CD8-positive, alpha-beta memory T cell (primary cell): ENCODE measurements at places on chromosomes 11 and 22. TPM values are rescaled to one million over a fixed set of nuclear protein-coding genes. Genes with fewer than 3 reads are reported as not detected.

MS4A13 gene
- not detected for total RNA-seq

PVALB gene
- total RNA-seq, result not detected

DNA sequence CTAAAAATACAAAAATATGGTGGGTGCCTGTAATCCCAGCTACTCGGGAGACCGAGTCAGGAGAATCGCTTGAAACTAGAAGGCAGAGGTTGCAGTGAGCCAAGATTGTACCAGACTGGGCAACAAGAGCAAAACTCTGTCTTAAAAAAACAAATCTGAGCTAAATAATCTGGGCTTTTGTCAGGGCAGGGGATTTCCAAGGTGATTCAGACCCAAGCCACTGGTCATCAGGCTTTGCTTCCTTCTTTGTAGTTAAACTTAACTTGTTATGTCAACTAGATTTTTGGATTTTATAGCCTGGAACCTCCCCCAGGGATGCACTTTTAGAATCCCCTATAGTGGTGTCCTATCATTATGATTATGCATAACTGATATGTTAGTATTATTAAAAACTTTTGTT lies 27.0 kb upstream of the SLC22A8 start:
- H3K36me3 ChIP-seq, result no peaks in the 10 kb centered on the region
- no peaks in the 10 kb centered on the region for H3K27me3 ChIP-seq
- DNase-seq, result no peak
- H3K4me3 ChIP-seq, result no peak overlapping the region
- no peaks in the 10 kb centered on the region for H3K4me1 ChIP-seq

DNA sequence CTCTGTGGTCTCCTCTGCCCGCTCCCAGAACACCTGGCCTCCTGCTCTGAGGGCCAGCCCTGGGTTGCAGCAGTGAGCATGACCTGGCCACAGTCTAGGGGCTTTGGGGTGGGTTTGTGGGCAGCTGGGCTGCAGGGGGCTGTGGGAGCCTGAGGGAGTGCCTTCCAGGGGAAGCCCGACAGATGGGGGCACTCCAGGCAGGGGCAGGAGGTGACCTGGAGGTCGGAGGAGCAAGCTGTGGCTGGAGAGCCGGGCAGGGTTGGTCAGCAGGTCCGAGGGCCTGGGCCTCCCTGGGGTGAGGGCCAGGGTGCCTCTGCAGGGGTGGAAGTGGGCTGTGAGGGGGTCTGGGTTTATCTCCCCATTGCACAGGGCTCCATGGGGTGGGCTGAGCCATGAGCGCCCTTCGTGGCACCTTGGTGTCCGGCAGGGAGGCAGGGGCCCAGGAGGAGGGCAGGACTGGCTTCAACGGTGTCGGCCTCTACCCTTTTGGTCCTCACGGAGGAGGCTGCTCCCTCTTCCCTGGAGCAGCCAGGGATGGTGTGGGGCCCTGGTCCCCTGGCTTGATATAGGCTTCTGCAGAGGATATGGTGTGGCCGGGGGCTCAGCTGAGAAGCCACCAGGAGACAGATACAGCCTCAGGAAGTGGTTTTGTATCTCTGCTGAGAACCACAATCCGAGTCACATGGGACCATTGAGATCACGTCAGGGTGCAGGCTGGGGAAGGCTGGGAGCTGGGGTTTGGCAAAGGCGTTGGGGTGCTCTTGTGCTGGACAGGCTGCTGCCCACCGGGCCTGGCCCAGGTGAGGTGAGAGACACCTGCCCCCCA lies 22.3 kb downstream of the KCNQ1 start:
- no peaks in the 10 kb centered on the region for H3K36me3 ChIP-seq
- no peaks in the 10 kb centered on the region for H3K27me3 ChIP-seq
- DNase-seq, result peak; percentile 31
- H3K4me1 ChIP-seq, result peaks cover 52% of the 10 kb centered on the region
- H3K4me3 ChIP-seq, result peak overlapping the region; percentile 53

GRCh38 chr11:119907122-119907851 lies 178.3 kb upstream of the NECTIN1 start:
- no peaks in the 10 kb centered on the region for H3K36me3 ChIP-seq
- H3K4me1 ChIP-seq, result no peaks in the 10 kb centered on the region
- H3K27ac ChIP-seq, result no peak overlapping the region
- no peaks in the 10 kb centered on the region for H3K27me3 ChIP-seq

DNA sequence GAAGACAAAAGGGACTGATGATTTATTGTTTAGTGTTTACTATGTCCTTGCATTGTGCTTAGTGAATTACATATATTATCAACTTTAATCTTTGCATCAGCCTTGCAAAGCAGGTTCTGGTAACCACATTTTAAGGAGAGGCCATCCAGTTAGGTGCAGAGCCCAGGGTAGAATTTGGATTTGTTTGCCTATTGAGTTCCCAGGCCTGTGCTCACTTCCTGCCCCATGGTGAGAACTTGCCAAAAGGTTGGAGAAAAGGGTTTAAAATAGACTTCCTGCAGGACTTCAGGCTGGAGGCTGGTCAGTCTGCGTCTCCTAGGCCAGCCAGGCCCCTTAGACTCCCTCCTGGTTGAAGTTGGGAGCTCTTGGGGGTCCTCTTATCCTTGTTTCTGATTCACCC lies 72.1 kb downstream of the ATXN10 start:
- DNase-seq, result no peak
- H3K27ac ChIP-seq, result no peak overlapping the region
- H3K4me3 ChIP-seq, result no peak overlapping the region
- no peaks in the 10 kb centered on the region for H3K4me1 ChIP-seq
- no peaks in the 10 kb centered on the region for H3K27me3 ChIP-seq
- peaks cover 24% of the 10 kb centered on the region for H3K36me3 ChIP-seq

- no peaks in the 10 kb centered on the region for H3K36me3 ChIP-seq
- H3K4me3 ChIP-seq, result no peak overlapping the region
- H3K4me1 ChIP-seq, result no peaks in the 10 kb centered on the region
Observed at GRCh38 chr22:25235547-25236290, 16.3 kb downstream of the CRYBB2 start.

ABCC8 gene
- not detected for total RNA-seq

- no peak for DNase-seq
- no peaks in the 10 kb centered on the region for H3K36me3 ChIP-seq
- H3K27ac ChIP-seq, result no peak overlapping the region
- no peaks in the 10 kb centered on the region for H3K27me3 ChIP-seq
Observed at GRCh38 chr11:45158210-45158731, 11.8 kb downstream of the PRDM11 start.

MS4A8 gene
- total RNA-seq, result not detected

- DNase-seq, result no peak
- H3K4me3 ChIP-seq, result no peak overlapping the region
- H3K4me1 ChIP-seq, result peaks cover 19% of the 10 kb centered on the region
- H3K36me3 ChIP-seq, result peaks cover 5% of the 10 kb centered on the region
- no peak overlapping the region for H3K27ac ChIP-seq
Observed at GRCh38 chr22:50578776-50579310, 616 bp upstream of the CPT1B start.

DNA sequence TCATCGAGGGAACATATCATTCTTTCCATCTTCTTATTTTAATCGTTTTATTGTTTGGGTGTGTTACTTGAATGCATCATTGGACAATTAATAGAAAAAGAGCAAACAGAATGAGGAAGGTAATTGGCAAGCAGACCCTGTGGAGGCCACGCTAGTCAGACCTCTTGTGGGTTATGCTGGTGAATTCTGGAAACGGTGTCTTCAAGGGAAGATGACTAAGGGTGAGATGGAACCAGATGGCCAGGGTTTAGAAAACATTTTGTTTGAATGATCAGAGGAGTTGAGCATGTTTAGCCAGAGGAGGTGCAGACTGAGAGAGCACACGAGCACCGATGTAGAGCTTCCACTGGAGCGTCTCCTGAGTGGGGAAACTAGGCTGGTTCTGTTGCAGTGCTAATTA lies 8.5 kb downstream of the ST14 start:
- H3K36me3 ChIP-seq, result no peaks in the 10 kb centered on the region
- DNase-seq, result no peak
- H3K4me3 ChIP-seq, result no peak overlapping the region
- no peaks in the 10 kb centered on the region for H3K27me3 ChIP-seq
- H3K27ac ChIP-seq, result no peak overlapping the region

PDE3B gene
- total RNA-seq, result 47.0 TPM

GRCh38 chr11:72305077-72305476 lies 61.1 kb upstream of the PHOX2A start:
- H3K27ac ChIP-seq, result no peak overlapping the region
- no peaks in the 10 kb centered on the region for H3K4me1 ChIP-seq
- no peak overlapping the region for H3K4me3 ChIP-seq
- no peak for DNase-seq

GLYATL1 gene
- not detected for total RNA-seq

GRCh38 chr22:40791241-40791640 lies 27.9 kb downstream of the SLC25A17 start:
- no peaks in the 10 kb centered on the region for H3K36me3 ChIP-seq
- no peak for DNase-seq
- no peaks in the 10 kb centered on the region for H3K4me1 ChIP-seq
- H3K27ac ChIP-seq, result no peak overlapping the region
- no peak overlapping the region for H3K4me3 ChIP-seq
- no peaks in the 10 kb centered on the region for H3K27me3 ChIP-seq

OR4D5 gene
- not detected for total RNA-seq

OR5L2 gene
- total RNA-seq, result not detected

- no peaks in the 10 kb centered on the region for H3K4me1 ChIP-seq
- no peaks in the 10 kb centered on the region for H3K27me3 ChIP-seq
- peaks cover 24% of the 10 kb centered on the region for H3K36me3 ChIP-seq
- H3K27ac ChIP-seq, result no peak overlapping the region
Observed at GRCh38 chr22:45742866-45743450, 71.3 kb downstream of the ATXN10 start.

MRGPRE gene
- total RNA-seq, result not detected

- no peak overlapping the region for H3K4me3 ChIP-seq
- H3K27ac ChIP-seq, result no peak overlapping the region
- H3K4me1 ChIP-seq, result no peaks in the 10 kb centered on the region
- no peaks in the 10 kb centered on the region for H3K27me3 ChIP-seq
- no peaks in the 10 kb centered on the region for H3K36me3 ChIP-seq
- DNase-seq, result no peak
Observed at GRCh38 chr11:125235071-125235471, 70.5 kb downstream of the PKNOX2 start.

NLRP10 gene
- not detected for total RNA-seq

POU2AF2 gene
- total RNA-seq, result not detected
